ENCODE measurements at places on chromosomes 11 and 22.
A peak's percentile ranks its signal among the peaks of the same experiment; 100 is the strongest.

DNA sequence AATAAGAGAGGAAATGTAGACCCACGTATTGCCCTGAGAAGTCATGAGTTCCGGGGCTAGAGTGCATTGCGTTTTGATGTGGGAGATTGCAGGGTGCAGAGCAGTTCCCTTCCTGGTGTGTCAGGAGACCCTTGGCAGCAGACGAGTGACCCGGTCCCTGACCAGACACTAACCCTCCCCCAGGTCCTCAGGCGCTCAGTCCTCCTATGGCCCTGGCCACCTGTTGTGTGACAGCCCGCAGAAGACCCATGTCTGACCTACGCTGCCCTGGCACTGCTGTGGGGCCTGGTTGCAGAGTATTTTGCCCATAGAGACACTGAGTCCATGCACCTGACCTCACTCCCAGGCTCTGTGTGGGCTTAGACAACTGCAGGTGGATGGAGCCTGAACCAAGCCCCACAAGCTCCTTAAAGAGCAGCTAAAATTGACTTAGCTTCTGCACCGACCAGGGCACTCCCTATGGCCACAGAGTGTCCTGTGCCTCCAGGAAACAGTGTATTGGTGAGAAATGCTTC lies 833.8 kb downstream of the TBC1D22A start:
- no peak for DNase-seq

DNA sequence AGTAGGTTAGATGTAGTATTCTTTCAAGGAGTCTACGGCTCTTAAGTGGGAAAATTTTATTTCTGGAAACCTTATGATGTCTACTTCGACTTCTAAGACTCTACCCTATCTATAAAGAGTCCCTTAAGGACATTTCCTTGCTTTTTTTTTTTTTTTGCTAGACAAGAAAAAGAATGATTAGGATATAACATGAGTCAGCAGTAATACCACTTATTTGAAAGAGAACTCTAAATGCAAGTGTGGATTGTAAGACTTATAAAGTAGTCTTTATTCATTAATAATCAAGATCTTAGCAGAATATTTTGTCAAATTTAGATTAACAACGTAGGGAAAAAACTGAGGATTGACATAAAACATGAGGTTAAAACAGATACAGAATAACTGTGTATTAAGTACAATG lies 71.0 kb downstream of the DKK3 start:
- no peak for DNase-seq

DNA sequence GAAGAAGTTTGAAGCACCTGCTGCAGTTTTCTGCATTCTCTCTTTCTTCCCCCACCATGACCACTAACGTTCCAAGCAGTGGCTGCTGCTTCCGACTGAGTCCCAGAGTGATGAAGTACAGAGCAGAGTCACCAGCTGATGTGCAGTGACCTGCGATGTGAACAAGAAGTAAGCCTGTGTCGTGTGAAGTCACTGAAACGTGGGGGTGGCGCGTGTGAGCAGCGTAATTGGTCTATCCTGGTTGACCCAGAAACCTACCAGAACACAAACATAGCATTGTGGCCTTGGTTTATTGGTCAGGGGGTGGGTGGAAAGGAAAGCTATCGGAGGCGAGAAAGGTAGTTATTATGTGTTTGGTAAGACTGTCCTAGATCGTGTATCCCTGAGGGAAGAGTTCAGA lies 3.5 kb downstream of the KRTAP5-7 start:
- DNase-seq = no peak

- DNase-seq = peak; percentile 33
Observed at GRCh38 chr11:76805206-76805913, 22.2 kb downstream of the TSKU start.

DNA sequence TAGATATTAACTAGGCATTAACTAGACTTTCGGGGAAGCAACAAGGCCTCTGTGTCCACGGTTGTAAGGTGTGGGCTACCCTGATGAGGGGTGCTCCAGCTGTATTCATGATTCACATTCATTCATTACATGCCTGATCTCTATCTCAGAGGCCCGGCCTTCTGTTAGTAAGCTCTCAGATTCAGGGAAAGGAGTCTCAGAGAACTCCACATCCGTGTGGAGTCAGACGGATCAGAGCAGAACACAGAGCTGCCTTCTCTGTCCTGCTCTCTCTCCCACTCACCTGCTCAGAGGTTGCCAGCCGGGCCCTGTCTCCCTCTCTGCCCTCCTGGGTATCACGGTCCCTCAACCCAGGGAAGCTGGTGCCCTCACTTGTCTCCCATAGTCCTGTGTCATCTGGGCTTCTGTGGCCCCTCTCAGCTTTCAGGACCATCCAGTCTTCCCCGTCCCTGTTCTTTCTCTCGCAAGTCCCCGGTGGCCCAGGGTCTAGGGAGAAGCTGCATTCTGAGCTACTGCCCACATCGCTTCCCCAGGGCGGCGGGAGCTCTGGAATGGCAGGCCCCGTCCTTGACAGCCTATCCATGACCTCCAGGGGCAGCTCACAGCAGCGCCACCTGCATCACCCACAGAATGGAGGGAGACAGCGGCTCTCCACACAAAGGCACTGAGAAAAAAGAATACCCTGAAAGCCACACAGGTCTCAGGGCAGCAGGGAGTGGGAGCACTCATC lies 4.3 kb downstream of the TP53AIP1 start:
- no peak for DNase-seq

GRCh38 chr11:115980337-115981103 lies 476.3 kb upstream of the CADM1 start:
- no peak for DNase-seq

GRCh38 chr11:11732116-11732515 lies 109.7 kb upstream of the USP47 start:
- no peak for DNase-seq

DNA sequence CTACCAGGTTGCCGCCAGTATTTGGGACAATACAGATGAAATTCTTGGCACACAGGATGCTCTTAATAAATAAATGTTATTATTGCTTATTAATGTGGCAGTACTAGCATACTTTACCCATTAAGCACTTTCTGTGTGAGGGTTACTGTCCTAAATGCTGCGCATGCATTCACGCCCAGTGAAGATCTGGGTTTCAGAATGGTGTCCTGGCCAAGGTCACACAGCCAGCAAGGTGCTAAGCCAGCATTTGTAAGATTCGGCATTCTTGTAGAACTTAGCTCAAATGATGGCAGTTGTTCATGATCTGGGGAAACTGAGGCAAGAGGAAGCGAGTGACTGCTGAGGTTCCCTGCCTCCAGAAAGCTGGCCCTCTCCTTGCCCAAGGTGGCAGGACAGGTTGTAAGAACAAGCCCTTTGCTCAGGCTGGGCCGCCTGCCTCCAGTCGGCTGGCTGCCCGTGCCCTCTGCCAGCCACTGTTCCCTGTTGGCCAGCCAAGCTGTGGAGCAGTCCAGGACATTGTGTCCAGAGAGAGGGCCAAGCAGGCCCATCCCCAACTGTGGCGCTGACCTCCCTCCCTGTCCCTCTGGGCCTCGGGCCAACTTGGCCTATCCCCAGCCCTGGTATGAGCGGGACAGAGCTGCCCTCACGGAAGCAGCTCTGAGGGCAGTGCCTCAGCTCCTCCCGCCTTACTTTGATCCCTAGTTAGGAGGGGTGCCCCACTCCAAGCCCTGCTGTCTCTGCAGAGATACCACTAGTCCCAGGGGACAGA lies 28.8 kb downstream of the TOB2 start:
- DNase-seq = peak; percentile 99

DNA sequence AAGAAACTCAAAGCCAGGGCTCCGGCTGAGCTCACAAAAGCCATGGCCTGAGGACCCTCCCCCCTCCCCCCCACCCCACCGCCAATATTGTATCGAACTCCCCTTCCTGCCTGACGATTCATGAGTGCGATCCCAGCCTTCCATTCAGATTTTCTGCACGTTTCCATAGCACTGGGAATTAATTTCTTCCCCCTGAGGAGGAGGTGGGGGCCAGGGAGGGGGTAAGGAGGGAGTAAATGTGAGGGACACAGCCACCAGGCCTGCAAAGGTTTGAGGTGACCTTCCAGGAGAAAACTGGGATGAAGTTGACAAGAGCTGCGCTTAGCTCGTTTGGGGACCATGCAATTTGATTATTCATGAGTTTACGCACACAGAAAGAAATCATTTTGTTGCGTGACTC lies 527.7 kb downstream of the MN1 start:
- DNase-seq = no peak

DNA sequence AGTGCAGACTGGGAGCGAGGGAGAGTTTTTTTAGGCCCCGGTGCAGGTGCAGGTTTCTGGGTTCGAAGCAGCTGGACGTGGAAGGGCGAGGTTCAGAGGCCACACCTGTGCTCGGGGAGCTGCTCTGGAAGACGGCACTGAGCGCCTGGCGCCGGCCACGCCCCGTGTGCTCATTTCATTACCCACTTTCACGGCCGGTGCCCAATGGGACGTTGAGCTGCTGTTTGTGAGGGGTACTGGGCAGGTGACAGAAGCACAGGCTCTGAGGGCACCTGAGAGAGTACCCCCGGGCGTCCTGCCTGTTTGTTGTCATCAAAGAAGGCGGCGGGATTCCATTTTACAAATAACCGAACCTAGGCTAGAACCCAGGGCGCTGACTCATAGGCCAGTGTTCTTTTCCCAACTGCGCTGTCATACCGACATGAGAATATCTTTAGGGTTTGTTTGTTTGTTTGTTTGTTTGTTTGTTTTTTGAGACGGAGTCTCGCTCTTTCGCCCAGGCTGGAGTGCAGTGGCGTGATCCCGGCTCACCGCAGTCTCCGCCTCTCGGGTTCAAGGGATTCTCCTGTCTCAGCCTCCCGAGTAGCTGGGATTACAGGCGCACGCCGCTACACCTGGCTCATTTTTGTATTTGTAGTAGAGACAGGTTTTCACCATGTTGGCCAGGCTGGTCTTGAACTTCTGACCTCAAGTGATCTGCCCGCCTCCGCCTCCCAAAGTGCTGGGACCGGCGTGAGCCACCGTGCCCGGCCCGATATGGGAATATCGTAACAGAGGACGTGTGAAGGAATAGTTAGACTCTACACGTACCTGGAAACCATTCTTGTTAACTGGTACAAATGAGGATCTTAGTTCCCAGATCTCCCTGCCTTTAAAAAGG lies 16.6 kb upstream of the SPTBN2 start:
- DNase-seq = no peak

- no peak for DNase-seq
Observed at GRCh38 chr11:68792400-68792966, 41.2 kb upstream of the TESMIN start.

- no peak for DNase-seq
Observed at GRCh38 chr22:36520423-36520822, 8.5 kb downstream of the EIF3D start.

DNA sequence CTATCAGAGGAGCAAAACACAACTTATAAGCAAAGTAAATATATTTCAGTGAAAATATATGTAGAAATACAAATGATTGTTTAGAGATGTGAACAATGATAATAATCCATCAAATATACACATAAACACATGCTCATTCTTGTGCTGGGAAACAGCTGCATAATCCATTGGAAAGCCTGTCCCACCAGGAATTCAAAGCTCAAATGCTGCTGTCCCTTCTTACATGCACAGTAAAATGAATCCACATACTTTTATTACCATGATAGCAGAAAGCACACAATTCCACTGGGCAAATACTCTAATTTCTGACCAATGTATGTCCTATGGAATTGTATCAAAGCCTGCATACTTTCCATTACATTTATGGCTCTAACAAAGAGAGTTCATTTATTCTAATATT lies 44.5 kb downstream of the SOX6 start:
- no peak for DNase-seq

DNA sequence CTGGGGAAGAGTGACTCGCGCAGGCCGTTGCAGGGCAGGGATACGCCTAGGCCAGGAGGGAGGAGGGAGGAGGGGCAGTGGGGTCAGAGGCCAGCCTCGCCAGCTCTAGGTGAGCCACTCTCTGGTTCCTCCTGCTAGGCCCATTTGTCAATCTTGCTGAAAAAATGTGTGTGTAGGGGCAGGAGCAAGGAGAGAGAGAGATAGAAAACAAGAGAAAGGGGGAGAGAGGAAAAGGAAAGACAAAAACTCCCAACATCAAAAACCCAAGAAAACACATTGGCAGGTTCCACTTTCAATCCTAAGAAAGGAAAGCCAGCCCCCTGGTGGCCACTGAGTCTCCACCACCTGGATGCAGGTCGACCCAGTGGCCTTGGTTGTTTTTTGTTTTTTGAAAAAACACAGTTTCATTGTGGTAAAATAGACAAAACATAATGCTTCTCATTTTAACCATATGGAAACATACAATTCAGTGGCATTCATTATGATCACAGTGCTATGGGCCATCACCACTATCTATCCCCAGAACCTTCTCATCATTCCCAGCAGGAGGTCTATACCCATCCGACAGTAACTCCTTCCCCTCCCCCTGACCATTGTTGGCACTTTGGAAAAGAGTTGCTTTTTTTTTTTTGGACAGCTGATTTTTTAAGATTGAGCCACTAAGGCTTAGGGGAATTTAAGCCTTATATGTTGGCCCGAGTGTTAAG lies 10.9 kb downstream of the OMP start:
- DNase-seq = no peak

DNA sequence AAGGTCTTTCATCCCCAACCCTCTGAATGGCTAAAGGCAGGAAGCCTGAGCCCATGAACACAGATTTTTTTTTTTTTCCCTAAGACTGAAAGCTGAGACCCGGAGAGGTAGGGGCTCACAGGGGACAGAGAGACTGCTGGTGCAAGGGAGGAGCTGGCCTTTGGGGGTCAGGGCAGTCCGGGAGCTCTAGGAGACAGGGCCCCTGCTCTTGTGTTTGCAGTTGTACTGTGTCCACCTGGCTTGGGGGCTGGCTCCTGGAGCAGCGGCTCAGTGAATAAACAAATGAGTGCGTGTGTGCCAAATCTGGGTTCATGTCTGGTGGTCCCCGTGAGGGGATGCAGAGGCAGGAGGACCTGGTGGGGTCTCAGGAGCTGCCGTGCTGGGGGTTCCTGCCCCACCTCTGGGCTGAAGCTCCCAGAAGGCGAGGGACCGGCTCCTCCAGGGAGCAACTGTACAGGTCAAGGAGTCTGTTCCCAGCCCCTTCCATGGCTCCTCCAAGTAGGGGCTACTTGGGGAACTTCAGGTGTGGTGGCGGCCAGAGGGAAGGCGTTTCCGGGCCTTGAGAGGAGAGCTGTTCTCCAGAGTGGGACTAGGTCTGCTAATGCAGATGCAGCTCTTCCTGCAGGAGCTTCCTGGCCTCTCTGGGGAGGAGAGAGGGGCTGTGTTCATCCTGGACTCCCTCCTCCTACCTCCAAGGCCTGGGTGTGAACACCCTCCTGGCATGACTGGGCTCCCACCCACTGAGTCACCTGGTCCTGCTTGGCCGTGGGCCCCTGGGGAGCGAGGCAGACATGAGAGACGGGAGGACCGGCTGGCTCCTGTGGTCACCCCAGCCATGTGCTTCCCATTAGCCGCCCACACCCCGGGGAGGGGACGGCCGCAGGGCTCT lies 57.6 kb downstream of the FBXO7 start:
- no peak for DNase-seq

- DNase-seq = no peak
Observed at GRCh38 chr11:74948546-74948897, 369 bp downstream of the XRRA1 start.
